ENCODE measurements at places on chromosomes 7 and 10.
A peak's percentile ranks its signal among the peaks of the same experiment; 100 is the strongest.

GRCh38 chr10:62062752-62063512 lies 161.4 kb downstream of the ARID5B start:
- DNase-seq = no peak

GRCh38 chr7:106018566-106019469 lies 55.8 kb downstream of the CDHR3 start:
- DNase-seq = no peak

DNA sequence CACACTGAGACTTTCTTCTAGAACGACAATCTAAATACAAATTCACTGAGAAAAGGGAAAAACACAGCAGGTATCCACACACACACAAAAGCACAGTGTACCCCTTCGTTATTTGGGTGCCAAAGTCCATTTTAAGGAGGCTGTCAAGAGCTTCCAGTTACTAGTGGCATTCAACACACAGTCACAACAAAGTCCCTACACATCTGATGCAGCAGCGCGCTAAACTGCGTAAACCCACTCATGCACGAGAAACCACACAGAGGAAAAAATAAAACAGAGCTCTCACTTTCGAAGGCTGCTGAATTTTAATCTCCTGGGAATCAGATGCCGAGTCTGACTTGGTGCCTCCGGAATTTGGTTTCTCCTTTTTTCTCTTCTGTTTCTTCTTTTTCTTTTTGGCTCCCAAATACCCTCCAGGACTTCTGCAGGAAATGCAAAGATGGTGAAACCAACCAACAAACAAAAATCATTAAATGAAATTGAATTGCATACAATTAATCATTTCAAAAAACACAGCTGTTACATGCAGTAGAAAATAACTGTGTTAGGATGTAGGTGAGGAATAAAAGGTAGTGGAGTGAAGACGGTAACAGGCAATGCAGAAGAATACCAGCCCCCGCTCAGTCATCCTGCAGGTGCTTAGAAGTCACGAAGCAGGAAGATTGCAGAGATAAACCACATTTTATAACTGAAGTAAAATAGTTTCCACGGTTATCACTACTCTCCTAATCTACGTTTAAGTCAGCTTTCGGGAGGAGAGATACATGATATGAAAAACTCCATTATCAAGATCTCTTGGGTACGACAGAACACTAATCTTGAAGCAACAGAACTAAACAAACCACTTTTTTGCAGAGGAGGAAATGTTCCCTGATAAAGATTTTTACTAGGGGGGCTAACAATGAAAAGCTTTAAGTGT lies 27.1 kb downstream of the NMT2 start:
- no peak for DNase-seq

GRCh38 chr10:97442277-97442676 lies 3.5 kb downstream of the EXOSC1 start:
- DNase-seq = no peak

DNA sequence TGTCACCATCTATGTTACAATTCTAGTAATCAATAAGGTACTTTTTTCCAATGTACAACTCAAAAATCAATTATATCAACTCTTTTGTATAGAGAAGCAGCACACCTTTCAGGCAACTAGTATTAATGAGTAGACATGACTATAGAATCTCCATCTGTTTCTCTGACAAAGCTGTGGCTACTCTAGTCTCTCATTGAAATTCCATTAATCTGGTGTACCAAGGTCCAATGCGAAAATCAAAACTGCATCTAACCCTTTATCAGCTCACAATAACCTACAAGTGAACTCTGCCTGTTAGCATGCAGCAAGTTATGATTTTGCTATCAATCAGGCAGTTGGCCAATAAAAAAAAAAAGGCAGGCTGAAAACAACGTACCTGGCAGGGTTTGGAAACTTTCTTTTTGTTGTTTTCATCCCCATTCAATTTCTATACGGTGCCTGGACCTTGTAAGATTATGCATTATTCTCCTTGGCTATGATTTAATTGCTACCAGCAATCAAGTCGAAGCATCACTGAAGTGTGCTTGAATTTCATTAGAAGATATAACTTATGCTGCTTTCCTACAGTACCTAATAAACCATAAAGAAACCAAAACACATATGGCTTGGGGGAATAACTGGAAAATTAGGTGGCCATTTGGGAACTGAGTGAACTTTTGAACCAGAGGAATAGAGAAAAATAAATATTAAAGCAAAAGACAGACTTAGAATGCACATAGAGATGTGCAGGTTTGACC lies 23.2 kb downstream of the SKAP2 start:
- no peak for DNase-seq

DNA sequence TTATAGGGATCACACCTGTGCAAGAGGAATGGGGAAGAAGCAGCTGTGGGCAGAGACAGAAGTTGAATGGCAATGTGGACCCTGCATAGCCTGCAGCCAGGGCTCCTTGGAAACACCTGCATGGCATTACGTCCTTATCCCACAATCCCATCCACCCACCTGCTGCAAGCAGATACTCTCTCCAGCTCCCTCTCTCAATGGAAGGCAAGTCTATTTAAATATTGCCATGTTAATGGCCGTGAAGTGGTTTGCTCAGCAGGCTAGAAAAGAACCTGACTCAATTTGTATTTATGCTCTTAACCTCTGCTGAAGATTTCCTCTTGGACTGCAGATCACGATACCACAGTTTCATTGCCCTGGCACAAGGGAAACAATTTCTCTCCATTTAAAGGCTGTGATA lies 417.0 kb downstream of the TYW1 start:
- DNase-seq = peak; percentile 7

GRCh38 chr10:73922007-73922863 lies 11.3 kb downstream of the PLAU start:
- no peak for DNase-seq

DNA sequence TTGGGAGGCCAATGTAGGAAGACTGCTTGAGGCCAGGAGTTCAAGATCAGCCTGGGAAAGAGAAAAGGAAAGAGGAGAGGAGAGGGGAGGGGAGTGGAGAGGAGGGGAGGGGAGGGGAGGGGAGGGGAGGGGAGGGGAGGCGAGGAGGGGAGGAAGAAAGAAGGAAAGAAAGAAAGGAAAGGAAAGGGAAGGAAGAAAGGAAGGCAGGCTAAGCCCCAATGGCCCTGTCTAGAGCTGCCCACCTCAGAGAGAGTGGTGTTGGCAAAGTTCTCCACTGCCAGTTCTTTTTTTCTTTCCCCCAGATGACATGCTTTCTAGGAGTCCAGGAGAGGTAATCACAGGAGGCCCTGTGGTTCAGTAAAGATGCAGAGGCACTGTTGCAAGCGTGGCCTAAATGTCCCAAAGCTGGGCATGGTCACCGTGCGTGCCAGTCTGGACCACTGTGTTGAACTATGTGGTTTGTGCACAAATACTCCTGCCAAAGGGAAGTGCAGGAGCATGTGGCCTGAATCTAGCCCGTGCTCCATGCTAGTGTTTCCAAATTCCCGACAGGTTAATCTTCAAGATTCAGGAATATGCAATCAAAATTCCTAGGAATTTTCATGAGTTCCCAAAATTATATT lies 39.7 kb downstream of the ODAD2 start:
- DNase-seq = no peak

- DNase-seq = no peak
Measured at GRCh38 chr10:110411047-110411410, 86.7 kb upstream of the DUSP5 start.

DNA sequence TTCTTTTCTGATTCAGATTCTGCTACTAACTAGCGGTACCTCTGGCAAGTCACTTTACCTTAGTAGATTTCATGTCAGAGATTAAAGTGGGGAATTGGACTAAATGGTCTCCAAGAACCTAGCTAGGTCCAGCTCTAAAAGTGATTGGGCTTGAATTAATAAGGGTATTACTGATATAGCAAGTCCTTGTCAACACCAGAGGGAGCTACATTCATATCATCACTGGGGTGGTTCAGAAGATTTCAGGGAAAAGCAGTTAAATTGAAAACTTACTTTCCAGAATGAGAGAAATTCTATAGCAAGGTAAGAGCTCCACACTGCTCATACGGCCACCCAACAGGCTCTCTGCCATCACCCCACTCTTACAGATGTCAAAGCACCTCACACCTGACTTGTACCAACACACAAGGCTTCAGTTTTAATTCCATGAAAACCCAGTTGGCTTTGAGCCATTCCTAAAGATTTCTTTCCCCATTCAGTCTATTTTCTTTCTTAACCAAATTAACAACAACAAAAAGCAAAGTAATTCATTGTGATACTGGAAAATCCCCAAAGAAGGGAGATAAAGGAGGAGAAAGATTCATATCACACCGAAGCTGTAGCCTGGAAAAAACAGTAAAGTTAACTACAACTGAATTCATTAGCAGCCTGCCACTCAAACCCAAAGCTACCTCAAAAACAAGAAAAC lies 38.0 kb upstream of the SPOCK2 start:
- DNase-seq = peak; percentile 1

DNA sequence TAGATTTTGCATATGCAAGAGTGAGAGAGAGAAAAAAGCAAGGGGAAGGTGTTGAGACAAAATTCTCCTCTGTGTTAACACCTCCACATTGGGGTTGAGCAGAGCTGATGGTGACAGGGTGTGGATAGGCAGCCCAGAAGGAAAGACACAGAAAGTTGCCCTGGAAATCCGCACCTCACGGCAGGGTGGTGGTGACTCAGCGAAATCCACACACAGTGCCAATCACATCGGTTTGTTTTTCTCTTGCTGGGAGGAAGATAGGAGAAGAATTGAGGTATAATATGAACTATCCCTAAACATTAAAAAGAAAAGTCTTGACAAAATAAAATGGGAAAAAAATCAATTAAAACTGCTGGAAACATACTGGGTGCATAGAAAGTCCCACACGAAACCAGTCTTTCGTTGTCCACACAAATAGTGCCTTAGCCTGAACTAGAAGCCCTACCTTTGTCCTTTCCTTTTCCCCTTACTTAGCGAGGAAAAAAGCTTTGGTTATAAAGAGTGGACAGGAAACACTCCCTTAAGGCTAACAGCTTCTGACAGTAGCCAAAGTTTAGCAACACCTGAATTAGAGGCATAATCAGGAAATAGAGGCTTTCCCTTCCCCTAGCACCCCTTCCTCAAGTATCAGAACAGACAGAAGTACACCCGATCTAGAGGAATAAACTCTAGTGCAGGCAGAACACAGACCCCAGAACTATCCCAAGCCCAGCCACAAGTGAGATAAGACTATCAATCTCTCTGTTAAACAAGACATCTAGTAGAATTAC lies 39.2 kb upstream of the DNAJC1 start:
- no peak for DNase-seq

DNA sequence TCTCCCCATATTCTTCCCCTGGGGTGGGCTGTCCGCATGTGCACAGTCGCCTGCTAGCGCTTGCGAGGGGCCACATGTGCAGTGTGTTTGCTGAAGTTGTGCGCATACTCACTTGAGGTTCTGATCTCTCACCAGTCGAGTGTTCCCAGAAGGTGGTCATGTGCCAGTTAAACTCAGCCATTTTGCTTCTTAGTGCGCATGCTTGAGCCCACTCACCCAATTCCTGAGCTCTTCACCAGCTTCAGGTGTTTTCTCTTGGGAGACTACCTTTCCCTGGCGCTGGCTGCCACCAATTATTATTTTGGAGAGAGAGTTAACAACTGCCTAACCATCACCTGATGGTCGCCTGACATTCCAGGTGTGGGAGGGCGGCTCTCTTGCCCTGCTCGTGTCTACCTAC lies 25.2 kb upstream of the CPN1 start:
- no peak for DNase-seq

GRCh38 chr10:72039377-72039776 lies 49.0 kb downstream of the SPOCK2 start:
- DNase-seq = no peak

GRCh38 chr10:84264611-84265141 lies 19.8 kb downstream of the RGR start:
- peak; percentile 70 for DNase-seq

All from NCI-H2081 (cell line).